Transverse colon (tissue), 4 donors: ENCODE measurements at places on chromosomes 11 and 22. TPM values are rescaled to one million over a fixed set of nuclear protein-coding genes. Genes with fewer than 3 reads are reported as not detected.

MYO7A gene
- 5.1 TPM for total RNA-seq

BEST1 gene
- 3.7 TPM for total RNA-seq

P2RX6 gene
- 0.40 TPM for total RNA-seq

PDGFB gene
- 4.4 TPM for total RNA-seq

CDCA5 gene
- total RNA-seq: 2.6 TPM

NFRKB gene
- total RNA-seq: 41.5 TPM

RBFOX2 gene
- total RNA-seq: 53.1 TPM

YPEL4 gene
- 0.95 TPM for total RNA-seq

- DNase-seq: no peak
These were observed 44.1 kb downstream of the FAM118A start for GRCh38 chr22:45353786-45354185.

DNA sequence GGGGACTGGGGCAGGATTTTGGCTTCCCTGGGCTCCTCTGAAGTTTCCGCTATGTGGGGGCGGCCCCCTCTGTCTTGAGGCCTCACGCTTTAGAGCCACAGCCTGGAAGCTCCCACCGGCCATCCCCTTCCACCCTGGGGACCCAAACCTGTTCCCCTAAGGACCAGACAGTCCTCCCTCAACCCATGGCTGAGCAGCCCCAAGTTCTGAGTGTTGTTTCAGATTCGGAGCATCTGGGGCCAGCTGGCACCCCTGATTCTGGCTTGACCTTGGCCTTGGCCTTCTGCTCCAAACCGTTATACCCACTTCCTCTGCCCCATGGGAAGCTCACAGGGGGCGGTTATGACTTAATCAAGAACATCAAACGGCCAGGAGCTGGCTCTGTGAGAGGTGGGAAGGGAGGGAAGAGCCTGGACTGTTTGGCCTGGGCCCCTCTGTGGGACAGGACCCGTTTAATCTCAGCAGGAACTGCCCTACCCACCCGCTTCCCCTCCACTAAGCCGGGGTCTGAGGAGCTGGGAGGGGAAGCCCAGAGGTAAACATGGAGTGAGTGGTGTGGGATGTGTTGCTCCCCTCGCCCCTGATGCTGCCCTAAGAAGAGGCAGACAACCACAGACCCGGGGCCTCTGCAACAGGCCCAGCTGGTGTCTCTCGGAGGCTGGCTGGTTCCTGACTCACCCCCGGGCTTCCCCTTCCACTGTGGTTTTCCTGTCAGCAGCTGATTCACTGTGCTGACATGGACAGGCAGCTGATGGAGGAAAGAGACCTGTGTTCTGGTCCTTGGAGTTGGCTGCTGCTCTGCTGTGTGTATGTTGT, 3.4 kb downstream of the CD82 start:
- DNase-seq: peak; percentile 77

- peak; percentile 26 for DNase-seq
These were observed 108.5 kb downstream of the CD44 start for GRCh38 chr11:35247428-35247827.

DNA sequence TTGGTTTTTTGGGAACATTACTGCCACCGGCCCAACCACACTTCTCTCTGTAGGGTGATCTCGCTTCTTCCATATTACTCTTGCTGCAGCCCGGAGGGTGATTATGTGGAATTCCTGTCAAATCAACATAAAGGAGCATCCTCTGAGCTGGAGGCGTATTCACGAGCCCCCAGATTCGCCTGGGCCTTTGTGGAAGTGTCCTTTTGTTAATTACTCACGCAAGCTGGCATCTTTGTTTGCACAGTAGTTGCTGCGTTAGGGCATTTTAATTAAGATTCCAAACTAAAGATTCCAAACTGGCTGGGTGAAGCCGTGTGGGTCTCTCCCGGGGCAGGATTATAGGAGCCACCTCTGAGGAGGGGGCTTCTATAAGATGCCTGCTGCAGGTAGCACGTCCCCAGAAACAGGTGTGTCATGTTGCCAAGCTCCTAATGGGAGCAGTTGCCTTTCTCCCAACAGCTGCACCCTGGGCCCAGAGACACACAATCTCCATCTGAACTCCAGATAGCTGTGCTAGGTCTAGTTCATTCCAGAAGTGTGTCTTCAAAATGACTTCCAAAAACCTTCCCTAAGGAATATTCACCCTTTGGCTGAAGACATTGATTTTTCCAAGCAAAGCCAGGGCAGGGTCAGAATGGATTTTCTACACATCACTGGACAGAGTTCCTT, 40.9 kb downstream of the SHISAL1 start:
- no peak for DNase-seq

DNA sequence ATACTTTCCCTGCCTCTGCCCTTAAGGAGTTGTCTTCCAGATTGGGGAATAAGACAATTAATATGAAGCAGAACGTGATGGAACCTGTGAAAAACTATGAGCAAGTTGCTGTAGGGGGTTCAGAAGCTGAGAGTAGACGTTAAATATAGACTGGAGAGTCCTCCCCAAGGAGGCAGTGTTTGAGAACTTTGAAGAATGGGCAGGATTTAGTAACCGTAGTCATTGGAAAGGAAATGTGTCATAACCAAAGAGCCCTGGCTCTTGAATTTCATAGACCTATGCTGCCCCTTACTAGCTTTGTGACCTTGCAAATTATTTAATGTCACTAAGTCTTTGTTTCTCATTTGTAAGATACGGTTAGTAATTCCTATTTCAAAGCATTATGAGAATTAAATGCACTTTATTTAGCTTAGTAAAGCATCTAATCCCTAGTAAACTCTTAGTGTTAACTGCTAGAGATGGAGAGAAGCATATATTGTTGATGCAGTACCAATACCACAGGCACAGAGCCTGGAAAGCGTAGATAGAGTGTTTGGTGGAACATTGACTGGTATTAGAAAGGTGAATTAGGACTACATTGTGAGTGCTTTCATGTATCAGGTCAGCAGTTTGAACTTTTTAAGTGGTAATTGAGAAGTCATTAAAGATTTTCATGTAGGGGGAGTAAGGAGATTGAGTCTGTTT, 54.1 kb downstream of the MCAM start:
- no peak for DNase-seq

DNA sequence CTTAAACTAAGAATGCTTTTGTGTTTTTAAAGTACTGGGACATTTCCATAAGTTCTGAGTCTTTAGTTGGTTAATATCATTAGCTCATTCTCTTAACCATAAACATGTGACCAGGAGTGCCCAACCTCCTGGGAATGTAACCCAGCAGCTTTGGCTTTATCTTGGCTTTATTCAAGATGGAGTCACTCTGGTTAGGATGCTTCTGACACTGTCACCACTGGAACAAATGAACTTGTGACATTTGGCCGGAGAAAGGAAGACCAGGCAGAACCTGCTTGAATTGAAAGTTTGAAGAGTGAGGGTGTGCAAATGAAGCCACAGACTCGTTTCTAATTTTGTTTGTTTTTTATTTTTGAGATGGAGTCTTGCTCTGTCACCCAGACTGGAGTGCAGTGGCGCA, 54.6 kb downstream of the OSBP2 start:
- no peak for DNase-seq

DNA sequence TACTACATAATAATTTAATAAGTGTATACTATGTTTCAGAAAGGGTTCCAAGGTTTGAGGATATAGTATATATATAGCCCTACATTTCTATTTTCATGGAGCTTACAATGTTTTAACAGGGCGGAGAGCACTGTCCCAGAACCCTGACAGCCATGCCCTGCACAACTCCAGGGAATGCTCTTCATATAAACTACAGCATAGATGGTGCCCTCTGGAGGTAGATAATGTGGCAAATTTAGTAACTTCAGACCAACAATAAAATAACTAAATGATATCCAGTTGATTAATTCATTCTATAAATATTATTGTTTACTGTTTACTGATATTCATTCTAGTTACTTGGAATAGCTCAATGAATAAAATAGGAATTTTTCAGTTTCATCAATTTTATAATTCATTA, 693.7 kb upstream of the CCDC179 start:
- no peak for DNase-seq

- DNase-seq: no peak
These were observed 24.8 kb downstream of the ACER3 start for GRCh38 chr11:76885390-76886097.
